ENCODE measurements at places on chromosomes 6 and 20.

- no peak for DNase-seq
These were observed 16.4 kb upstream of the KIF25 start for GRCh38 chr6:167980911-167981580.

- DNase-seq: no peak
These were observed 29.9 kb downstream of the CDH26 start for GRCh38 chr20:59988141-59988540.

DNA sequence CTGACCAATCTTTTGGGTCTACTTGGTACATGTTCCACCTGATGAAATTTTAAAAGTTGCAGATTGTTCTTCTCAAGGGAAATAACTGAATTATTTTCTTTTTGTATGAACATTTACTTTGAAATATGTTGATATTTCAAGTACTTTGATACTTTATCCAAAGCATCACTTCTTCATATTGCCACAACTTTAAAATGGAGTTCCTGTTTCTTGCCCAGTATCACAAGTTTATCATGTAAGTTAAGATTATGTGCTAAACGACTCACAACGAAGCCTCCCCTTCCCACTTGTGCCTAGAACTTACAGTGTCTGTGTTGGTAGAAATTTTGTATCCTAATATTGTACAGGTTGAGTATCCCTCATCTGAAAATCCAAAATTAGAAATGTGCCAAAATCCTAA is 108.4 kb downstream of the ARID1B start:
- no peak for DNase-seq

DNA sequence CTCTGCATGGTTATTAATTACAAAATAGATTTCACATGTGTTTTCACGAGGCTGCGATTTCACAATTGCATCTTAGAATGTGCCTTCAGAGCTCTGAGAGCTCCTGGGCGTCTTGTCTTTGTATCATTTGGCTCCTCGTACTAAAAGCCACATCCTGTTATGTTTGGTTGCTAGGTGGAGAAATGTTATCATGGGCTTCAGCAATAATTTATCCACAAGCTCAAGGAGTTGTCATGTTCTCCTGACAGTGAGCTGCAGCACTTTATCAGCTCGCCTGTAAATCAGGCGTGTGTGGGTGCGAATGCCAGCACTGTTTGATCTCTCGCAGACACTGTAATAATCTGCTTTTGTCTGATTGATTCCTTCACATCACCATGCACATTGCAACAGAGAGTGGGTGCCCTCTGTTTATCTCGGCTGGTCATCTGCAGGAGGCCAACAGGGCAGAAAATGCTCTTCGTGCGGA is 218.6 kb upstream of the ZFP64 start:
- DNase-seq: no peak

DNA sequence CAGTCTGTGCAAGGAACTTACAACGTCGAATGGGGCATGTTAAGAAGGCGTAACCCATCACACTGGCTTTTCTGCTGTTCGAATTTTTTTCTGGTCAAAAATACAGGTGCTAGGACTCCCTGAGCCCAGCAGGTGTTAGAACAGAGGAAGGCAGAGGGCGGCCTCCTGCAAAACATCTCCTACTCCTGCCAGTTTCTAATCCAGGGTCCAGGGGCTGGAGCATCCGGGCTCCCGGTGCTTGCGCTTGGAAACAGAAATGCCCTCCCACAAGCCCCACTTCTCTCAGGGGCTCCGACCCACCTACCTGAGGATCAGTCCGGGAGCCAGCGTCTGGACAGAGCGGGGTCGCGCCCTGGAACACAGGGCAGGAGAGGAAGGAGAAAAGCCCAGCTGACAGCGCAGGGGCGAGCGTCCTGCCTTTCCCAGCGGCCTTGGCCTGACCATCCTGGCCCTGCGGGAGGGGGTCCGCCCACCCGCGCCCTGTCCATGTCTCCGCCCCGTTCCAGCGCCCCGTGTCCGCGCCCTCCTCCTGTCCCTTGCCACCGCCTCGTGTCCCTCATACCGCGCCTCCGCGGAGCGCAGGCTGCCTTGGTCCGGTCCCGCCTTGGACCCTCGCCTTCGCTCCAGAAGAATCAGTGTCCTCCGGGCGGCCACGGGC is 14.8 kb upstream of the LPA start:
- DNase-seq: no peak

DNA sequence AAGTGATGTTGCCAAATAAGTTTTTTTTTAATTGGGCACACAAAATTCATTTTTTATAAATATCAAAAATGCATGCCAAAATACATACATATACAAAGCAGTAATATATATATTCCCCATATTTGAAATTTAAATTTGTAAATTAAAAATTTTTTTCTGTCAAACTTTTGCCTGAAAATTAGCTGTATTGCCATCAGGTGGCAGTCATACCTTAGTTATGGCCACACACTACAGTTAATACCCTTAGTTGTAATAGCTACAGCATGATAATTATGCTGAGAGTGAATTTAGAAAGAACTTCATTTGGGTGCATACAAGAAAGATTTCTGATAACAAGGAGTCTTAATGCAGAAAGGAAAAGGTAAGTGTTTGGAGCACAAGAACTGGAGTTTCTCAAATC is 46.2 kb upstream of the SDHAF4 start:
- DNase-seq: peak; percentile 19

DNA sequence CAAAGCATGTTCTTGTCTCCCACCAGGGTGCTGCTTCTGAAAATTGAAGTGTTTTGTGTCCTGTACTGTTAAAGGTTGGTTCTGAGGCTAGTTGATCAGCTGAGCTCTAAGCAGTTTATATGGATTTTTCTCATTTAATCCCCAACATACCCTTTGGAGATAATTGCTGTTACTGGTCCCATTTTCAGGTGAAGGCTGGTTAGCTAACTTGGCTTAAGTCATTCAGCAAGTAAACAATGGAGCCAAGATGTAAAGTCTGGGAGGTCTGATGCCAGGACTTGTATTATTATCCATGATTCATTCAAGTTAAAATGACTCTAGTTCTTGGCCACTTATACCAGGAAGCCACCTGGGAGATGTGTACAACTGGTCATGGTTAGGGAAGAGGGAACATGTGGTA is 42.5 kb upstream of the FERMT1 start:
- no peak for DNase-seq
